Osteoblast (primary cell): ENCODE measurements at places on chromosomes 12 and 14. TPM values are rescaled to one million over a fixed set of nuclear protein-coding genes. Genes with fewer than 3 reads are reported as not detected.

PLA2G1B gene
- not detected in 2 replicates for total RNA-seq

AQP6 gene
- total RNA-seq = not detected in 2 replicates

RTN1 gene
- under 0.01 and 0.29 TPM in 2 replicates for total RNA-seq

ENDOU gene
- not detected in 2 replicates for total RNA-seq

EGLN3 gene
- under 0.01 and 0.29 TPM in 2 replicates for total RNA-seq

PRH2 gene
- total RNA-seq = 0.36 TPM in 1 of 2 replicates, not detected in the other

ATL1 gene
- total RNA-seq = 6.5 and 8.5 TPM in 2 replicates

RIPK3 gene
- 9.1 and 11.9 TPM in 2 replicates for total RNA-seq

TAS2R20 gene
- 5.3 and 5.4 TPM in 2 replicates for total RNA-seq

FOXA1 gene
- 0.36 TPM in 1 of 2 replicates, not detected in the other for total RNA-seq

GMPR2 gene
- 70.7 and 86.5 TPM in 2 replicates for total RNA-seq

GSG1 gene
- 0.29 and 0.36 TPM in 2 replicates for total RNA-seq

POTEM gene
- total RNA-seq = not detected in 2 replicates

KRT79 gene
- not detected in 2 replicates for total RNA-seq

KRT8 gene
- total RNA-seq = 2.9 and 5.1 TPM in 2 replicates

DNA sequence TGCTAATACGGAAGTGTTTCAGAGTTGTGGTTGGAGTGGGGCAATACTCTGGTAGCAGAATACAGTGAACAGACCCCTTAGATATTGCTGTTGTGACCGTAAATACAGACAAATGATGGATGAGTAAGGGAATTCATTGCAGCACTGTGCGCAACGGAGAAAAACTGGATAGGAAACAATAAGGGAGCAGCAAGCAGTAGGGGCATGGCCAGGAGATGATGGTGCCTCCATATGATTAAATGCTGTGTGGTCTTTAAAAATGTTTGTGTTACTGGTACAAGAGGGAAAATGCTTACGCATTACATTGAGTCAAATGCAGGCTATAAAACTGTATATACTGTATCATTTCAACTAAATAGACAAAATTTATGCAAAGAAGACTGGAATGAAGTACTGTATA lies 61.6 kb downstream of the EML1 start:
- DNase-seq = no peak

GRCh38 chr14:77306851-77307496 lies 13.7 kb downstream of the POMT2 start:
- DNase-seq = no peak

GRCh38 chr14:105918496-105919262 lies 392.3 kb downstream of the TMEM121 start:
- peak; percentile 36 for DNase-seq

- no peak for DNase-seq
These were observed 26.1 kb downstream of the STK38L start for GRCh38 chr12:27270148-27270547.

GRCh38 chr12:90989686-90990111 lies 15.1 kb downstream of the EPYC start:
- DNase-seq = peak; percentile 25

GRCh38 chr14:94360945-94361565 lies 27.3 kb downstream of the SERPINA1 start:
- no peak for DNase-seq

GRCh38 chr12:112836736-112837628 lies 45.4 kb downstream of the RPH3A start:
- no peak for DNase-seq

GRCh38 chr12:129202109-129202814 lies 349.0 kb downstream of the GLT1D1 start:
- DNase-seq = no peak

GRCh38 chr14:100187247-100187833 lies 27.9 kb upstream of the DEGS2 start:
- DNase-seq = peak; percentile 35

GRCh38 chr12:67943141-67943892 lies 45.9 kb upstream of the IFNG-AS1 start:
- no peak for DNase-seq

DNA sequence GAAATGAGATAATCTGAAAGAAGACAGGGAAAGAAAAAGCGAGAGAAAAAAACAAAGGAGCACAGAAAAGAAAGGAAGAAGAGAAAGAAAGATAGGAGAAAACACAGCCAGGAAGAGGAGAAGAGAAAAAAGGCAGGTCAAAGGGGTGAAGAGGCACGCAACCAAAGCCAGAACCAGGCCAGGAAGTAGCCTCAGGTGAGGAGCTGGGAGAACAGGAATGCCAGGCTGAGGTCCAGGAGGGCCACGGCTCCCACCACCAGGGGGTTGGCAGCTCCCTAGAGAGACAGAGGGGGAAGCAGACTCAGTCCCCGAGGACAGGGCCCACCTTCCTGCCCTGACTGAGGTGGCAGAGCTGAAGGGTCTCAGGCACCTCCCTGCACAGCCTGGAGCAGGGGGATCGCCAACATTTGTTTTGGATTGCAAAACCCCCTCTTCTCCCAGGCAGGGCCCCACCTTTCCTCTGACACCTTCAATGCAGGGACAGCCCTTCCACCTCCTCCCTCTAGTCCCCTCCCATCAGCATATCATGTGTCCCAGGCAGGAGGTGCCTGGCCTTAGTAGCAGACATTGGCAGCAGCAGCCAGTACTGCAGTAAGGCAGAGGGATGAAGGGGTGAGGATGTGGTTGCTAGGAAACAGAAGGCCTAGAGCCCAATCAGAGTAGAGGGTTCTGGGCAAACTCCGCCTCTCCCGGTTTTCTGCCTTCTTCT lies 2.0 kb upstream of the AP1G2 start:
- DNase-seq = peak; percentile 85

DNA sequence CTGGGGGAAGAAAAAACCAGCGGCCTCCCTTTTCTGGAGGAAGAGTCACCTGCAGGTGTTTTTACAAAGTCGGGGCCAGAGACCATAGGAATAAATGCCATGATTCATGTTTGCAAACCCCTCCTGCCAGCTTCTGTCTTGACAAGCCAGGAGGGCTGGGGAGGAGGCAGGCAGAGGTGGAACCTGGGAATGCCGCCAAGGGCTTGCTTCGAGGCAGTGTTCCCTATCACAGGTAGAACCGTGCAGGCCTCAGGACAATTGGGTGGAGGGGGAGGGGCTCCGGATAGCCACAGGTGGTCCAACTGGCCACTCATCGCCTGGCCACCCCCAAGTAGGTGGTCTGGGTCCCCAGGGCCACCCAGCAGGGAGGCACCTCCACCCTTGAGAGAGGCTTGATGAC lies 14.2 kb upstream of the DLK1 start:
- no peak for DNase-seq

DNA sequence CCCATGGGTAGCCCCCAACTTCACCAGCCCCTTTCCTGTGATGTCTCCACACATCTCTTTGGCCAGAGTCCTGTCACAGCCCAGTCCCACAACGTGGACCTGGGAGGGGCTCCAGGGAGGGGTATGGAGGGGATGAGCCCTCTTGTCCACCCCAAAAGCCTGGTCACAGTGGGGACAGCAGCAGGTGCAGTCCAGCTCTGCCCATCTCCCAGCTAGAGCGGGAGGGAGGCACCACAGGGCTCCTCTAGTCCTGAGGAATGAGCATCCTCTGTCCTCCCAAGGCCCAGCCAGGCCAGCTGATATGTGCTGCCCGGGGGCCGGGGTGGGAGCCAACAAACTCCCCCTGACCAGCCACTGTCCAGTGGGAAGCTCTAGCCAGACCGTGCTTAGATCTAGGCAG lies 43.5 kb upstream of the EIF5 start:
- DNase-seq = no peak

GRCh38 chr14:69964841-69965240 lies 85.6 kb downstream of the SMOC1 start:
- DNase-seq = no peak

DNA sequence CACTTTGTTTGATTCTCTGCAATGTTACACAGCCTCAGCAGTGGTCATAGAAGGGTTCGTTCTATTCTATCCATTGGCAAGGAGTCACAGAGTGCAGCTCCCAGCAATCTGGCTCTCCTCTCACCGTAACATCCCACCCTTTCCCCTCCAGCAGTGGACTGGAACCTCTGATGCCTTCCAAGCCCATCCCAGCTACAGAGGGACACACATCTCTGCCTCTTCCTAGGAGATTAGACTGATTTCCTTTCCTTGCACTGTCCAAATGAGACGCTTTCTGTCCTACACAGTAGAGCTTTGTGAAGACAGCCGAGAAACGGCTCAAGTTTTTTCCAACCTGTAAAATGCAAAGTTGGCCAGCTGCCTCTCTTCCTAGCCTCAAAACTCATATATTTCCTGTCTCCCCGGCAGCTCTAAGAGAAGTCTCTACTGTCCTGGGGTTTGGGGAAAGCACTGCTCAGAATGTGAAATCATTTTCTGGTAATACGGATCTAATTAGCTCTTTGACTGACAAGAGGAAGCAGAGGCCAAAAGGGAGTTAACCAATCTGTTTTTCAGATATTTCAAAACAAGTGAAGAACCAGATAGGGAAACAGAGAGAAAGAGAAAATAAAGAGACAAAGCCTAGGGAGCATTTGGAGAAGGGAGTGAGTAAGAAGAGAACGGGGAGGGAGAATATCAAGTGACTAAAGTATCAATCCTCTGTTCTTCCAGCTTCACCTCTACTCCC lies 516 bp downstream of the NINJ2 start:
- DNase-seq = peak; percentile 58

DNA sequence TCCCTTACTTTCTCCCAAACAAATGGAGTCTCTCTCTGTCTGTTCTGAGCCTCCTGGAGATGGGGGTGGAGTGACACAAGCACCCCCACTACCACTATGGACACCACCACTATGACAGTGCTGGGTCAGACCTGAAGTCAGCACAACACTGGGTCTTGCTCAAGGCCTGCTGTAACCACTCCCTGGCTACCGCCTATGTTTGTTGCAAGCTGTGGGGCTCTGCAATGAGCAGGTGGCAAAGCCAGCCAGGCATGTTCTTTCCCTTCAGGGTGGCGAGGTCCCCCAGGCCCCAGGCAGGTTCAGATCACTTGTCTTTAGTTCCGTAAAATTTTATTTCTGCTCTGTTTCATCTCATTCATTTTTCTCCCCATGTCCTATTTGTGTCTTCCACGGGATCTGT lies 349.8 kb downstream of the TMEM121 start:
- DNase-seq = no peak

DNA sequence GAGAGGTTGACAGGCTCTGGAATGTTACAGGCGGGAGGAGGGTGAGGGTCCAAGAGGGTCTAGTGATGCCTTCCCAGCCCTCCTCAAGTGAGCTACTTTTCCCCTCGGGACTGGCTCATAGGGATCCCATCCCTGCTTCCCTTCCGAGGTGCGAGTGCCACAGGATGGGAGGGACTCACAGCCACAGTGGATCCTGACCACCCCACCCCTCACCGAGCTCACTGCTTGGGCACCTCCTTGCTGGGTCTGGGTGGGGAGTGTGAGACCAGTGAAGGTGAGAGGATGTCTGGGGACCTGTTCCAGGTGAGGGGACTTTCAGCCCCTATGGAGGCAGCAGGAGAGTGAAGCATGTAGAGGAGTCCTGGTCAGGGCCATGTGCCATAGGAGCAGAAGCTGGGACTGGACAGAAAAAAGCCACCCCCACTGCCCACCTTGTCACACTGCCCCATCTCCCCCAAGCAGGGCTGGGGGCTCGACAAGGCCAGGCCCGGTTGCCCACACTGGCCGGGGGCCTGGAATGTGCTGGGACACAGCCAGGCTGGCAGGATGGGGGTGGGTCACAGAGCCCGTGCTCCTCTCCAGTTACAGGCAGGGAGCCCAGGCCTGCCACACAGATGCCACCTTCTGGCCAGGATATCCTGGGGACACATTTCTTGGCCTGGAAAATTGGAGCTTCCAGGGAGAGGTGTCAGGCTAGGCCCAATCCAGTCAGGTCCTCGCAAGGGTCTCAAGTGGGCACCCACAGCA lies 1.7 kb upstream of the TNS2 start:
- peak; percentile 91 for DNase-seq

- DNase-seq = no peak
These were observed 184.1 kb downstream of the PRKD1 start for GRCh38 chr14:29743531-29743930.

DNA sequence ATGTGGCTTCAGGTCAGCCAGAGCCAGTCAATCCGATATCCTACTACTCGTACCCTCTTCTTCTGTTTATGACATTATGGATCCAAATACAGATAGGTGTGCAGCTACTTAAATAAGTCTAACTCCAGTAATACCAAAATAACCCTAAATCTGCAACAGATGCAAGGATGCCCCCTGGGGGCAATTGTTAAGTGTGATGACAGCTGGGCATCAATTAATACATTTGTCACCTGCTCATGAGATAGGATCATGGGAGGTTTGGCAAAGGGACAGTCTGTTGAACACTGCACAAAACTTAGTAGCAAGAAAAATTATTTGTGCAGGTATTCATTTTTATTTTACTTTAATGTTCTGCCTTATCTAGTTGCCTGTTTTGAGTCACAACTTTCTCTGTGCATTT lies 83.2 kb downstream of the SLC38A6 start:
- DNase-seq = no peak

- peak; percentile 73 for DNase-seq
These were observed 6.4 kb upstream of the GAS2L3 start for GRCh38 chr12:100566887-100567637.

GRCh38 chr14:88590173-88590572 lies 27.3 kb downstream of the ZC3H14 start:
- peak; percentile 59 for DNase-seq

- DNase-seq = peak; percentile 45
These were observed 297.7 kb downstream of the AEBP2 start for GRCh38 chr12:19737019-19737418.

DNA sequence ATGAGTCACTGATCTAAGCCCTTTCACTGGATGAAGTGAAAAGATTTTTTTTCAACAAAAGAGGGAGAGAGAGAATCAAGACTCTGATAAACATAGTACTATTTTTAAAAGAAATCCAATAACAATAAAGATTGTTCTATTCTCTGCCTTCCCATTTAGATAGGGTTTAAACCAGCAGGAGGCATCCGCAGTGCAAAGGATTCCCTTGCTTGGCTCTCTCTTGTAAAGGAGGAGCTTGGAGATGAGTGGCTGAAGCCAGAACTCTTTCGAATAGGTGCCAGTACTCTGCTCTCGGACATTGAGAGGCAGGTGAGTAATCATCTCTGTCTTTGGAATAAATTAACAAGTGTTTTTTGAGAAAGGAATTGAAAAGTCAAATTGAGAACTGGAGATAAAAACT lies 124.9 kb downstream of the DERA start:
- no peak for DNase-seq

GRCh38 chr12:32947206-32948067 lies 50.9 kb upstream of the PKP2 start:
- no peak for DNase-seq

DNA sequence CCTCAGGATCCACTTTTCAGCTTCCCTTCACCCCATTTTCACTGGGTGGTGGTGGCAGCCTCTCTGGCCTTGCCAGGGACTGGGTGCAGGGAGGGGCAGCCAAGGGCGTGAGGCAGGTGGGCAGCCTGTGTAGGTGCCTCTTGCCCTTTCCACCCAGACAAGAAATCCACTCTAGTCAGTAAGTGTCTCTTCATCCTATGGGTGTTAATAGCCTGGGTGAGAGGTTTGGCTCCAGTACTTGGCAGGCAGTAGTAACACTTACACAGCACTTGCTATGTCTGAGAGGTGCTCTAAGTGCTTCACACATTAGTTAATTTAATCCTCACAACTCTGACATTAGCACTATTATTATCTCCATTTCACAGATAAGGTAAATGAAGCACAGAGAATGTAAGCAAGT lies 171.9 kb downstream of the EMP1 start:
- DNase-seq = no peak

GRCh38 chr12:108665608-108666202 lies 32.0 kb upstream of the SELPLG start:
- no peak for DNase-seq
